ENCODE measurements at places on chromosomes 11 and 22.

GRCh38 chr11:57800444-57801182 lies 39.0 kb downstream of the CTNND1 start:
- DNase-seq = peak; percentile 82

DNA sequence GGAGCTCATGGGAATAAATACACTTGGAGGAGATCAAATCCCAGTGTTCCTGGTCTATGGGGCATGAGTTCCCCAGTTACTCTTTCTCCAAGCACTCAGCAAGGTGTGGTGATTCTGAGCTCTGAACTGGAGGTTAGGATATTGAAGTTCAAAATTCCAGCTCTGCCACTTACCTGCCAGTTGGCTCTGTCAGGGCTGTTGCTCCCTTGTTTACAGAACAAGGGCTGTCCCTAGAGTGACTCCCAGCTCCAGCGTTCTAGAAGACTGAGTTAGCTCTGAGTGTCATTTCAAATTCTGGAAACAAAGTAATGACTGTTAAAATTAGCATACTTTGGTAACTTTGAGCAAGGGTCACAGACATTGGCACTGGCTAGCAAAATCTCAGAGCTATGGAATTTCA lies 69.7 kb upstream of the ZBED5 start:
- no peak for DNase-seq

DNA sequence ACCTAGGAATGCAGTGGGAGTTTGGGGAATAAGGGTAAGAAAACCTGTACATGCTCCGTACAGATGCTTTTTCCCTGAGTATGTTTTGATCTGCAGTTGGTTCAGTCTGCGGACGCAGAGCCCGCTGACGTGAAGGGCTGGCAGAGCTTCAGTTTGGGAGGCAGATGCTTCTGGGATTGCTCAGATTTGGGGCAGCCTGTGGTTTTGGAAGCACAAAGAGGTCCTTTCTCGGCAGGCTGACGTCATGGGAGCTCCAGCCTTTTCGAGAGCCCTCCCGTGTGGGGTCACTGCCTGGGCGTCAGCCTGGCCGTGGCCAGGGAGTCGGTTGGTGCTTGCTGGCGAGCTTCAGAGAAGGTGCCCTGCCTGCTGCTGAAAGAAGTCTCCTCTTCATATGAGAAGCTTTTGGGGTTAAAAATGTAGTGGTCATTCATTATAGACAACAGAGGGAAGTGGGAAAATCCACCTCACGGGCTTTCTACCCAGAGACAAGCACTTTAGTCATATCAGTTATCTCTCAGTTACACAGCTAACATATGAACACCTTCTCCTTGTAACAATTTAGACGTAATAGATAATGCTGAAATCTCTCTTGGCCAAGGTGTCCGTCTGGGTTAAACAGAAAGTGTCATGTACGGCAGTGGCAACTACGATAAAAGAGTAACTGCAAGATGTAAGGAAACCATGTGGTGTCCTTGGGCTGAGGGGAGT lies 26.8 kb downstream of the TPCN2 start:
- peak; percentile 24 for DNase-seq

- DNase-seq = no peak
These were observed 25.2 kb downstream of the PLAAT3 start for GRCh38 chr11:63589000-63589399.

DNA sequence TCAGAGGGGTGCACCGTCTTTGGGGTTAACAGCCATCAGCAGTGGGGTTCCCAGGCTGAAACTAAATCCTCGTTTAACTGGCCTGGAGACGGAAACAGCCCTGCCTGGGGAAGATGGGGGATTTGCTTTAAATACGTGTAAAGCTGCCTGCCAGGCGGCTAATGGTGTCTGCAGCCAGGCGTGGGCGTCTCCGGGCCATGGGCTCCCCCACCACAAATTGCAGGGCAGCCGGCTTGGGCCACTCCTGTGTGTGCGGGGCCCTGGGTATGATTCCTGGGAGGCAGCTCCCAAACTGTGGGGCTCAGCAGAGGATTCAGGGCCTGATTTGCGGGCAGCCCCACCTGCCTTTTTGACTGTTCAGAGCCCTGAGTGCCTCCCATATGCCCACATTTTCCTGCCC lies 110.5 kb downstream of the KCNQ1 start:
- DNase-seq = no peak

GRCh38 chr22:27385261-27385998 lies 416.1 kb downstream of the MN1 start:
- no peak for DNase-seq

GRCh38 chr11:83241291-83241946 lies 44.7 kb downstream of the CCDC90B start:
- peak; percentile 78 for DNase-seq

GRCh38 chr11:78149646-78150045 lies 10.2 kb upstream of the ALG8 start:
- DNase-seq = peak; percentile 62

- DNase-seq = peak; percentile 97
These were observed 51.4 kb downstream of the JAM3 start for GRCh38 chr11:134120143-134120850.

- DNase-seq = no peak
These were observed 8.5 kb downstream of the TFIP11 start for GRCh38 chr22:26503758-26504157.

DNA sequence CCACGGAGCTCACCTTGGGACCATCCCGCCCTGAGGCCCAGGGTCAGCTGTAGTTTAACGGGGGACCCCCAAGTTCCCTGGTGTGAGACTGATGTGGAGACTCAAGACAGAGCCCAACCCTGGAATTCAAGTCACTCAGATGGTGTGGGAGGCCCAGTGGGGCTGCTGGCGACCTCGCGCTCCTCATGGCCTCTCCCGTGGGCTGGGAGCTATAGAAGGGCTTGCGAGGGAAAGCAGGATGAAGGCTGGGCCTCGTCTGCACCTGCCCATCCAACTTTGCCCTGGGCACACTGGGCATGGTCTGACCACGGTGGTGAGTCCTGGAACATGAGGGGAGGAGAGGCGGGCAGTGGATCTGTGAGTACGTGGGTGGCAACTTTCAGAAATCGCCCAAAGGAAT lies 13.6 kb upstream of the TTLL12 start:
- DNase-seq = no peak

GRCh38 chr11:35040221-35040942 lies 98.6 kb upstream of the CD44 start:
- peak; percentile 86 for DNase-seq

DNA sequence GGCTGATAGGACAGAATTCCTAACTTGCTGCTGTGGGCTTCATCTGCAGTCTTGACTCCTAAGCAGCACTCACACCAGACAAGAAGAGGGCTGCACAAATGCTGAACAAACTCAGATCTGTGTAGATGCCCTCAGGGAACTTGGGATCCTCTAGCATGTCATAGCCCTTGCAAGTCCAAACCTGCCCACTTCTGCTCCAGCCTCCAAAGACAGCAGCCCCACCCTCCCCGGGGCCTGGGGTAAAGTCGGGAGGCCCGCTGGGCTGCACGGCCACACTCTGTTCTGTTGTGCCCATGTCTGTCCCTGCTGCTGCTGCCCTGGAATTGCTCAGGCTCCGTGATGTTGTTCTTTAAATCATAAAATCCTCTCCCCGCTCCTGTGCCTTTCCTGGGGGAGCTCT lies 28.3 kb downstream of the DRD2 start:
- no peak for DNase-seq

DNA sequence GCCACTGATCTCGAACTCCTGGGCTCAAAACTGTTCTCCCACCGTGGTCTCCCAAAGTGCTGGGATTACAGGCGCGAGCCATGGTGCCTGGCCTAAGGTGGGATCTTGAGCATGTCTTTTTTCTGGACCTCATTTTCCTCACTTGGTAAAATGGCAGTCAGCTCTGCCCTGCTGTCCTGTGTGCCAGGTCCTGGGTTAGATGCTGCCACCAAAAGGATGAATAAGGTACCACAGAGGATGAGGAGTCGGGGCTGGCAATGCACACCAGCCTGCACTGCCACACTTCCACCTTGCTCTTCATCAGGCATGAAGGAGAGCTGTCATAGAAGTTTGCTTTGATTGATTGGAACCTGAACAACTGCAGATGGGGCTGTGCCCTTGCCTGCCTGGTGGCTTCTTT lies 32.3 kb downstream of the ACO2 start:
- DNase-seq = no peak

DNA sequence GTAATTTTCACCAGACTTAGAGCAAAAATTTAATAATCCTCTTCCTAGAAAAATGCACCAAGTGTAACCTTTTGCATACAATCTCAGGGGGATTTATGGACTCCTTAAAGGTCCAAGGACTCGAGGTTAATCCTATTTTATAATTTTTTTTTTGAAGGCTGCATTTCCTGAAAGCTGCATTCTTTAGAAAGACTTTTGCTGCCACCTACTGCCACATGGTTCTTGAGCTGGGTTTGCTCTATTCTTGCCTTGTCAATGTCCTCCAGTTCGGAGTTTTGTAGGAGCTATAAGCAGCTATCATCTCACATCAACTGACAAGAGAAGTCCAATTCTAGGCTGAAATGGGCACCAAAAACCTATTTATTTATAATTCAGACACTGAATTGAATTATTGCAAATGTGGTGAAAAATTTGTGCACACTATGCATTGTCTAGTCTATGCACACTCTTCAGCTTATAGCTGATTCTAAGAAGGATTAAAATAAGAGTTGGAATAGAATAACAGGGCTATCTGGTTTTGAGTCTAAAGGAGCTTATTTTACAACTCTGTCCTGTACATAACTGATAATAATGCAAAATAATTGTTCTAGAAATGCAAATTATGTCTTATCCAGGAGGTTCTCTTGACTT lies 31.3 kb downstream of the TRAF6 start:
- peak; percentile 73 for DNase-seq

DNA sequence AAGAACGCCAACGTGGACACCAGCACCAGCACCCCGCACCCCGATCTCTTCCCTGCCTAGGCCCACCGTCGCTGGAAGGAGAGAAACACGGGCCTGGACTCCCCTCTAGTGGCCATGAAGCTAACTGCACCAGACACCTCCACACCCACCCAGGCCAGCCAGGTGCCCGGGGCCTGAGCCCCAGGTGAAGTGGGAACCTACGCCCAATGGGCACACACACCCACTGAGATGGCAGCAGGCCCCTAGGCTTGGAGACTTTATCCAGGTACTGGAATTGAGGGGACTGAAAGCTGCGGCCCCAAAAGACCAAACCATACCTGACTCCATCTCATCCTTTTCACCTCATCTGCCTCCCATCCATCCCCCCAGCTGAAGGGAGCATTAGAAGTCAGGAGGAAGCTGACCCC lies 81.0 kb downstream of the BUD13 start:
- DNase-seq = peak; percentile 36

DNA sequence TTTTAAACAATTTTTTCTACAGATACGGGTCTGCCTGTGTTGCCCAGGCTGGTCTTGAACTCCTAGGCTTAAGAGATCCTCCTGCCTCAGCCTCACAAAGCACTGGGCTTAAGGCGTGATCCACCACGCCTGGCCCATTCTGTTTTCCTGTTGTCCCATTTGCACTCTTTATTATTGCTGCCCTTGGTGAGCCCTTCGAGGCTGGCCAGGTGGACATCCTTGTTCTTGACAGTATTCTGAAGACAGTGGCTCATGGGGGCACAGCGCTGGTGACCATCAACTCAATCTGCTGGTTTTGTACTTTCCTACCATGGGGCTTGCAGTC lies 35.6 kb downstream of the TBC1D22A start:
- no peak for DNase-seq

- peak; percentile 13 for DNase-seq
These were observed 244.5 kb upstream of the MPPED2 start for GRCh38 chr11:30830681-30831080.

GRCh38 chr11:63985812-63986155 lies 454 bp upstream of the OTUB1 start:
- no peak for DNase-seq

DNA sequence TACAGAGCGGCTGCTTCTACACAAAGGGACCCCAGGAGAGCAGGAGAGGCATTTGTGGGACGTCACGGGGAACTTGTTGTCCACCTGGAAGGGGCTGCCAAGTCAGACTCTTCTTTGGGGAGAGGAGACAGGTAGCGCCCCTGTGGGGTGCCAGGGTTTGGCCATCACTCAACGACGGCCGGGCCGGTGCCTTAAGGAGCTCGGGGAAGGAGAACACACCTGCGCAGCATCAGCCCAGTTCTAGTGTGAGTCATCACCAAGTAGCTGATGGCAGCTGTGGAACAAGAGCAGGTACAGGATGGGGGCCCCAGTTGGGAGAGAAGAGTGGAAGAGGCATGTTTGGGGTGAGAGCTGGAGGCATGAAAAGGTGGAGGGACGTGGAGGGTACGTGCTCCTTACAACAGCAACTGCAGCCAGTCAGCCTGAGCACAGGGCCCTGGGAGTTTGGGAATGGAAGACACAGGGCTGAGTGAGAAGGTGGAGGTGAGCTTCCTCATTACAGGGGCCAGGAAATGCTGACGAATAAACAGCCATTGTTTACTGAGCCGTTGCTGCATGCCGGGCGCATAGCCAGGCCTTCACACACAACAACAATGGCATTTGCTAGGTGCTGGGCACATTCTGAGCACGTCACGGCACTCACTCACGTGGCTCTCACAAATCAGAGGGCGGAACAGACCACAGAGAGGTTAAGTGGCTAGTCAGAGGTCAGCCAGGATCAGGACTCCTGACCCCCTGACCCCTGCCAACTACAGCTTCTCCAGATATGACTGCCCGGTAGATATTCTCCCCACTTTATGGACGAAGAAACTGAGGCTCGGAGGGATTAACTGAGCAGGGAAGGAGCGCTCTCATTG lies 29.1 kb upstream of the TP53I11 start:
- DNase-seq = no peak

GRCh38 chr22:34294476-34294875 lies 374.2 kb upstream of the LARGE1 start:
- no peak for DNase-seq

GRCh38 chr11:45141171-45141570 lies 5.3 kb upstream of the PRDM11 start:
- DNase-seq = no peak

GRCh38 chr22:44179196-44179988 lies 1.3 kb upstream of the PARVG start:
- no peak for DNase-seq

- no peak for DNase-seq
These were observed 56.1 kb downstream of the SYN3 start for GRCh38 chr22:33002035-33002434.

GRCh38 chr11:78940500-78941225 lies 366.0 kb upstream of the NARS2 start:
- DNase-seq = no peak

DNA sequence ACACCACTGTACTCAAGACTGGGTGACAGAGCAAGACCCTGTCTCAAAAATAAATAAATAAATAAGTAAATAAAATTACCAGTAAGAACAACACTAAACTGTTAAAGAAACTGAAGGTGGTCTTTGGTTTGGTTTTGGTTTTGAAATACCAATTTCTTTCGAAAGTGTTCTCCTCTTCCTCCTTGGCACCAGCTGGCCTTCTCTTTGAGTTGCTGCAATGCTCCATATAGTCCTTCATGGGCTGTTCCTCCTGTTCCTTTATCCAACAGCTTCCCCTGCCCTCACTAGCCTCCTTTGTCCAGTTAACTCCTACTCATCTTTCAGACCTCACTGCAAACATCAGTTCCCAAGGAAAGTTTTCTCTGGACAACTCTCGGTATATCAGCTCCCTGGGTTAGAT lies 5.0 kb upstream of the UVRAG start:
- DNase-seq = no peak

GRCh38 chr11:81495699-81496292 lies 1237.9 kb downstream of the FAM181B start:
- no peak for DNase-seq

Measured in mesenchymal stem cell (in vitro differentiated cells and primary cell).